ENCODE measurements at places on chromosomes 2 and 18.

DNA sequence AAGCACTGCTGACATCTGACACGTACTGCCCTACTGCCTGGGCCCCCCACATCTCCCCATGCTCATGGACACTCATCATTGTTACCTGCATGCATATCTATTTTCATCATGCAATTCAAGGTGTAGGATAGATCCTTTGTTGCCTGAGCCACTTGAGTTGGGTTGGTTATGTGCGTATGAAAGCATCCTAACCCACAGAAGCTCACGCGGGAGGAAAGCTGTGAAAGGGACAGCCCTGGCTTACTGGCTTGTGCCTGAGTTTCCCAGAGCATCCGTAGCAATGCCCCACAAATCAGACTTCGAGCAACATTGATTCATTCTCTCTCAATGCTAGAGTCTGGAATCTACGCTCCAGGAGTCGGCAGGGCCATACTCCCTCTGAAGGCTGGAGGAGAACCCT lies 285.5 kb downstream of the PHLPP1 start:
- no peak for DNase-seq

- no peak for DNase-seq
Observed at GRCh38 chr2:234754126-234754525, 197.7 kb upstream of the SH3BP4 start.

- DNase-seq, result no peak
Observed at GRCh38 chr2:44542520-44542919, 180.8 kb downstream of the CAMKMT start.

DNA sequence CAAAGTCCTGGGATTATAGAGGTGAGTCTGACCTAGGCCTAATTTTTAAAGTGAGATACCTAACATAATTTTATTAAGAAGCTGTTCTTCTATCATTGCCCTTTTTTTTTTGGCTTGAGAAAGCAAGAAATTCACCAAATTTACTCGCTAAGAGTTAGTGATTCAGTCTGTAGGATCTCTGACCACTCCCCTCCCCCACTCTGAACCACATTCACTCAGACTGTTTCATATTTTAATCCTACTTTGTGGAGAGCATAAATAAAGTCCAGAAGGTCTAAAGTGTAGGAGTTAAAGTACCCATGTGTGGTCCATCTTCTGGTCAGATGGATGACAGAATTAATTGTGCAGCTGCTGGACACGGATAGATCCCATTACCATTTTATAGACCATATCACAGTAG lies 115.8 kb upstream of the MGAT5 start:
- DNase-seq, result no peak

- DNase-seq, result no peak
Observed at GRCh38 chr2:179239195-179239594, 25.4 kb downstream of the SESTD1 start.

DNA sequence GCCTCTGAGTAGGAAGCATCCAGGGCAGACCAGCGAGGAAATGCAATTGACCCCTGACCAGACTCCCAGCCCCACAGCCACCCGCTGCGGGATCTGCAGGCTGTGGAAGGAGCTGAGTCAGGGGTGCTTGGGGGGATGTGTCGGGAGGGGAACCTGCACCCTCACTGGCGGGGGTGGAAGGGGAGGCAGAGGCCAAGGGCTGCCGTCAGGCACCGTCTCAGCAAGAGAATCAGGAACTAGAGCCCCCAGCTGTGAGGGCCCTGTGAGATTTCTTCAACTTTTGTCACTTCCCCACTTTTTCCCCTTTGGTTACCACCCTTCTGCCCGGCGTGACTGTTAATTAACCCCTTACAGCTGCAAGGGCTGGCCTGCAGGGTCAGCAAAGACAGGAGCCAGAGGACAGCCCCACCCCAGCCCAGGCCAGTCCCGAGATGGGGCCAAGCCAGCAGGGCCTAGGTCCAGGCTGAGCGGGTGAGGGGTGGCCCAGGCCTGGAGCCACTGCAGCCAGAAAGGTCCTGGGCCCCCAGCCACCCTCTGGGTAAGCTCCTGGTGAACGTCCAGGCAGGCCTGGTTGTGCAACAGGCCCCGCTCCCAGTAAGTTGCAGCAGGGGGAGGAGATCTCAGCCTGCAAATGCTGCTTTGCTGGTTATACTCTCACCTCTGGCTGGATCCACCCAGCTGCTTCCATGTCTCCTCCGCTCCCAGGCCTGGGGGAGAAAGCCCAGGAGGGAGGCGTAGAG lies 147.0 kb upstream of the ID2 start:
- no peak for DNase-seq

- no peak for DNase-seq
Observed at GRCh38 chr2:150620855-150621254, 133.4 kb upstream of the RND3 start.

DNA sequence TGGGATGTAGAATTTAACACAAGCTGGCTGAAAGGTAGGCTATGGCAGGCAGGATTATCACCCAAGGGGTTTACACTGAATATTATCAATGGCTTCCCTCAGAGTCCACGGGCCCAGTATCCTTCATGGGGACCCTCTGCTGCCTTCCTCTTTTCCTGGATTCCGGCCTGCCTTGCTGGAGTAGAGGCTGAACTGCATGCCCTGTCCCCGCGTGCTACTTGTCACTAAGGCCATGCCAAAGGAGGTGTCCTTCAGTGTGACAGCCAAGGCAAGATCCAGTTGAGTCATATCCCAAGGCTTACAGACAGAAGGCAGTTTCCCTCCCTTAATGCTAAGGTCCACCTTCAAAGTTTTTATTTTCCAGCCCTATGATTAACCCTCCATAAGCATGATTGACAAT lies 156.3 kb downstream of the CYP26B1 start:
- no peak for DNase-seq

- DNase-seq, result no peak
Observed at GRCh38 chr2:202780514-202781021, 91.0 kb downstream of the ICA1L start.

DNA sequence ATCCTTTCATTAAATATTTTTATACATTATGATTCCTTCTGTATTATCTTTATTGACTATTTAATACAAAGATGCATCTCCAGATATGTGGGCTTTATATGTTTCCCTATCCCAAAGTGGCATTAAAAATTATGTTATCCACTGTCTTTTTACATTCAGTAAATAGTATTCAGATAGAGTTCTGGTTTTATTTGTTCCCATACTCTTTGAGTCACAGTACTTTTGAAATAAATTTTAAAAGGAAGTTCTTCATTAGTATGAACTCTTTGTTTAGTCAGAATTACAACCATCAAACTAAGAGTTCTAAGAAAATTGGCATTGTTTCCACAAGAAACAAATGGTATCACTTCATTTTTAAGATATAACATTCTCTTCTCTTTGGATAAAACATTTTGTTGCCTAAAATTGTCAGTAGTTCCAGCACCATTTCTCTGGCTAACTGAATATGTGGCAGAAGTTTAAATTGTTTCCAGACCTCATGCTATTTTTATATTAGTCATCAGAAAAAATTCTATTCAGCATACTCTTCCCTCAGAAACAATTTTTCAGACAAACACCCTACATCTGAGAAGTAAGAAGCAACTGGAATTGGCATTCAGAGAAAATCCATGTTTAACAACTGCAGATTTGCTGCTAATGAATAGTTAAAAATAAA lies 88.5 kb upstream of the COL5A2 start:
- no peak for DNase-seq

- no peak for DNase-seq
Observed at GRCh38 chr2:55601849-55602248, 15.6 kb downstream of the PPP4R3B start.

GRCh38 chr2:225010804-225011203 lies 31.5 kb downstream of the DOCK10 start:
- DNase-seq, result peak; percentile 18

- no peak for DNase-seq
Observed at GRCh38 chr18:76390452-76391035, 104.5 kb downstream of the ZNF516 start.

DNA sequence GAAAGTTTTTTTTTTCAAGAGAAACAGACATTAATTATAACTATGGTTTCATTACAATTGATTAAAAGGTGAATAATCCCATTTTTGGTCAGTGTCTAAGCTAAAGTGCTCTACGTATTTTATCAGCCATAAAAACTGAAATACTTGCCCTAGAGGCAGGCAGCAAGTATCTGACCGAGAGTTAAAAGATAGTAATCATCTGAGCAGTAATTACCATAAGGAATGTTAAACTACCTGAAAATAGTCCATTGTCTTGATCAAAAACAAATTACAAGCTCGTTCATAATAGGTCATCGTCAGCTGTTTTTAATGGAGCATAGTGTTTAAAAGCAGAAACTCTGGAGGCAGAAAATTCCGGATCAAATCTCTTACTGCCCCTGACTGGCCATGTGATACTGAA lies 105.7 kb upstream of the ZEB2 start:
- no peak for DNase-seq

DNA sequence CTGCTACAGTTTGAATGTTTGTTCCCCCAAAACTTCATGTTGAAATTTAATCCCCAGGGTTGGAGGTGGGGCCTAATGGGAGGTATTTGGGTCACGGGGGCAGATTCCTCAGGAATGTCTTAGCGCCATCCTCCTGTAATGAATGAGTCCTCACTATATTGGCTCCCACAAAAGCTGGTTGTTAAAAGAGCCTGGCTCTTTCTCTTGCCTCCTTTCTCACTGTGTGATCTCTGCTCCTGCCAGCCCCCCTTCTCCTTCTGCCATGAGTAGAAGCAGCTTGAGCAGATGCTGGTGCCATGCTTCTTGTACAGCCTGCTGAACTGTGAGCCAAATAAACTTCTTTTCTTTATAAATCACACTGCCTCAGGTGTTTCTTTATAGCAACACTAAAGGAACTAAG lies 721.0 kb upstream of the PKDCC start:
- no peak for DNase-seq

- DNase-seq, result no peak
Observed at GRCh38 chr2:19804639-19805260, 97.0 kb downstream of the TTC32 start.

DNA sequence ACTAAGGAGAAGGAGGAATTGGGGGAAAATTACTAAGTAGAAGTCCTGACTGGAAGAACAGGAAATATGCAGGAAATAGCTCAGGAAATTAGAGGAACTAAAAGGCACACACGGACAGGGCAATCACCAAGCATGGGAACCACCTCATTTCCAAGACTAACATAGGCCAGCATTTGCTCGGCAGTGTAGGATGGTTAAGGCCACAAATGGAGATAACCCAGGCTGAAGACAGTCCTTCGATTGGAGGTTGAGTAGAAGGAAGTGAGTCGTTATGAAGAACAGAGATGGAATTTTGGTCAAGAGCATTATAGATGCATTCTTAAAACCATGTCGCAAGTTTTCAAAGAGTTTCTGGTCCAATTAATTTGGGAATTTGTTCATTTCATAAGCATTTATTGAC lies 401.4 kb downstream of the ALK start:
- DNase-seq, result no peak

GRCh38 chr2:50922506-50922905 lies 109.4 kb downstream of the NRXN1 start:
- no peak for DNase-seq

DNA sequence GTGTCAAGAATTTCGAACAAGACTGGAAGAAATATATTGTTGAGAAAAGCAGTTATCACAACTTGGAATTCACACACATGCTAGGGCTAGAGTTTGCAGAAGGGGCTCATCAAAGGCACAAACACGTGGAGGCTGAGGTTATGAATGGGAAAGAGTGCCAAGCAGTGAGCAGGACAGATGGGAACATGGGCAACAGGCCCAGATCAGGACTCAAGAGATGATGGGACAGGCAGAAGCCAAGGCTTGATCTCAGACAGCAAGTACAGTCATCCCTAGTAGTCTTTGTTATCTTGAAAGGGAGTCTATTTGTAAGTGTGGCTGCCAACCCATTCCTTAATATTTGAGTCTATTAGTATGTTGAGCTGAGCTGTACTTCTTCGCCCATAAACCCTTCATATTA lies 22.2 kb upstream of the EPC2 start:
- DNase-seq, result no peak

- DNase-seq, result no peak
Observed at GRCh38 chr18:55095584-55095983, 136.3 kb upstream of the CCDC68 start.

DNA sequence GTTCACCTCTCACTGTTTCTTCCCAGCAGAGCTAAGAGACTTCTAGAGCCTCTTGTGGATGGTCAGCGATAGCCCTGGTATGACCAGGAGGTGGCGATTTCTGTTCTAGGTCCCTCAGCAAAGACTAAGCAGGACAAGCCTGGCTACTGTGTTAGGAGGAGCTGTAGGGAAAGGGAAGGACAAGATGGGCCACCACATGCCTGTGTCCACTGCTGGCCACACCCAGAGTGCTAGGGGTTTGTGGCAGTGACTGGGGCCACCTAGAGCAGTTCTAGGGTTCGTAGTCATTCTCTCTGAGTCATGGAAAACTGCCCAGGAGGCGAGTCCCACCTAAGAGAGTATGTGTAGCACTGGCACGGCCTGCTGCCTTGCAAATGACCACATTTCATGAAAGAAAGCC lies 179.4 kb downstream of the ALPK2 start:
- DNase-seq, result no peak

DNA sequence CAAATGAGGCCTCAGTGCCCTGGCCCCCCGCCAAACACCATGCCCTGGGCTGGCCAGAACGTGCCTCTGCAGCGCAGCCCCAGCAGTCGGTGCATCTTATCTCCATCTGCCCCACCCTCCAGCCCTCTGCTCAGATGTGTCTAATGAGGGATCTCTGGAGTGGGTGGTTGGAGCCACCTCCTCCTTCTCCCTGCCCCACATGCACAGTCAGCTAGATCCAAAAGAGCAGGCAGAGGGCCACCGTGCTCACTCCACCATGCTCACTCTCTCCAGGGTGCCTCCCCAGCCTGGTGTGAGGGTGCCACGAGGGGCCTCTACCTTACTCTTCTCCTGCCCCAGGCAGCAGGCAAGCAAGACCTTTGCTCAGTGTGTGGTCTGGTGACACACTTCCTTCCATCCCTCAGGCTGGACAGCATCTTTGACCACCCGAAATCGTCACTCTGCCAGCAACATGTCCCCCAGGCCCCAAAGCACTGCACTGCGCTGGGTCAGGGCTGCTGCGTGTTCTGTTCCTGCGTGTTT lies 266.1 kb upstream of the HDAC4 start:
- DNase-seq, result no peak

DNA sequence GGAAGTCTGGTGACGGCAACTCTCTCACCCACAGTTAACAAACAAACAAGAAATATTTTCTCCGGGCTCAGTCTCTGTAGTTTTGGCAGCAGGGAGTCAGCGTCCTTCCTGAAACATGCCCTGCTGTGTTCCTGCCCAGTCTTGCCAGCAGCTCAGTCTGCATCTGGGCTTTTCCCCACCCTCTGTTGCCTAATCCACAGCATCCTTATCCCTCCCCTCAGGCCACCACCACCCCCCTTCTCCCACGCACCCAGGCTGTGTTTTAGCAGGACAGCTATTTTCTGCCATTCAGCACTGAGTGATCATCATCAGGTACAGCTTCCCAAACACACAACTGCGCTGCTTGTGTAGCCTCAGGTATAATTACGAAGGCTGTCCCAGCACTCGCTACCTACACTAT lies 168.2 kb downstream of the DPP10 start:
- no peak for DNase-seq

Data from stimulated activated CD4-positive, alpha-beta T cell treated with anti-CD3 and anti-CD28 coated beads, Interleukin-1b, Interleukin-23, amount 100 ng/mL, for 48 hours (primary cell).